ENCODE measurements at places on chromosomes 5 and 9.

- DNase-seq: no peak
Measured at GRCh38 chr9:91177081-91177480, 184.6 kb downstream of the AUH start.

DNA sequence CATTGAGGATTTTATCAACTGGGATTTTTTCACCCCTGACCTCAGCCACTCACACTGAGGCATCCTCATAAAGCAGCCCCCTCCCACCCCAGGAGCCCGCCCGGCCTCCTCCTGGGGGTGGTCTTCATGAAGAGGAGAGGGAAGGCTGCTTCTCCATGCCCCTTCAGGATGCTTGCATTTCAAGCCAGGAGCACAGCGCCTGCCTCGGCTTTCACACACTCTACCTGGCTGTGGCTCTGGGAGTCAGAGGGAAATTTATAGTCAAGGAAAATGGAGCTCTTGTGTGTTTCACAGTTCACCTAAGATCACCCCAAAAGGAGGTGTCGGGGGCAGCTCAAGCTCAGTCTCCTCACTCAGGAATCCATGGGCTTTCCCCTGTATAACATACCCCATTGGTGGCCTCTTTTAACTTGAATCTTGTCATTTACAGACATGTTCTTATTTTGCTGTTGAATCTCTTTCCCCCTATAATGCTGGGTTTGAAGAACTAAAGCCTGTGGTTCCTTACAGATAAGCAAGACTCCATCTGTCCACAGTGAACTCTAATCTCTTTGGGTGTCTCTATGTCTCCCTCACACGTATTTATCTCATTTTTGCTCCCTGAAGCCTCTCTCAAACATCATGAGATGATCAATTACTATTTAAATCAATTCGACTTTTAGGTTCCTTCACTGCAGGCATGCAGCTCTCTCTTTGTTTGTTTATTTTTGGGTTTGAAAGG is 22.6 kb upstream of the IQGAP2 start:
- DNase-seq: no peak

DNA sequence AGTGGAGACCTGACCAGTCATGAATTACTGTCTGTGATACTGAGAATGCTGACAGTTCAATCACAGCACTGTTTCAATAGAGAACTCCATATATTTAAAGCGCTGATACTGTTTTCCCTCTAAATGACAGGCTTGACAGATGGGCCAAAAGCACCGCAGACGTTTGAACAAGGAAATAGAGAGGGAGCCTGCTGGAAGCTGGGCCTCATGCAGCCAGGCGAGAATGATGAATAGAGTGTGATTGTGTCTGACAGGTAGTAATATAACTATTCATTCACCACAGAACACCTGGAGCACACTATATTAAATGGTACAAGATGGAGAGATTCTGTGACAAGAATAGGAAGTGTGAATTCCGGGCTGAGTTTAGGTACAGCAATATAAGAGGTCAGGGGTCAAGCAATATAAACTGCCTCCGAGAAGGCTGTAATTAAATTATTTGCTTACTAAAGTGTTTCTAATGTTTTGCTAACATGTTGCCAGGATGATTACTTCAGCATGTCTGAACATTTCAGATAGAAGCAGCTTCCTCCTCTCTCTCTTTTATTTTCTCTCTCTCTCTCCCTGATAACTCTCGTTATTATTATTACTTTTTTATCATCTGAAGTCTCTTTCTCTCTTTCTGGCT is 297.7 kb downstream of the CSNK1G3 start:
- DNase-seq: no peak

- DNase-seq: peak; percentile 40
Measured at GRCh38 chr5:142743592-142744441, 26.4 kb upstream of the ARHGAP26 start.

DNA sequence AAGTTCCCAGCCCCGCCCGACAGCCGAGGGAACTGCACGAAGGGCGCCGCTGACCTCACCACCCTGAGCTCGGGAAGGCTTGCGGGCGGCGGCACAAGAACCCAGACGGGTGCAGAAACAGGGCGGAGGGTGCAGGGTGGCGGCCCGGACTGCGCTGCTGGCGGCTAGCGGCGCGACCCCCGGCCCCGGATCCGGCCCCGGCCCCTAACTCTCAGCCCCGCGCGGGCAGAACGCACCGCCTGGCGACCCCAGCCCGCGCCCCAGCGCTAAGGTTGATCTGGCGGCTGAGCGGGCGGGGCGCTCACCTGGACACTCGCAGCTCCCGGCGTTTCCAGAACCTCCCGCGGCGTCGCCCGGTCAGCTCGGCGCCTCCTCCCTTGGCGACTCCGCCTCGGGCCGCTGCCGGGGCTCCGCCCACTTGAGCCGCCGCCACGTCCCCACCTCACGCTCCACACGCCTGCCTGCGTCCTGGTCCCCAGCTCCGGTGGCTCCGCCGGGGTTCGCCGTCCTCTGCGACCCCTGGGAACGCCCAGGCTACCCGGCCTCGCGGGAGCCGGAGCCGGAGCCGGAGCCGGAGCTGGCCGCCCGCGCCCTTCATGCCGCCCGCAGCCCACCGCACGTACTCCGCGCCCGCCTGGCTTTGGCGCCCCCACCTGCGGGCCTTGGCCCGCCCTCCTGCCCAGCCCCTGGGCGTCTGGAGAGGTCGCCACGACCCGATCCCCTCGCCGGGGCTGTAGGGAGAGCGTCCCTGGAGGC is at the start of gene P4HA2:
P4HA2 (minus strand) TSS at position 369 of the 756 bp plus-strand sequence. CDS start 9,227 bp downstream, outside the sequence.
- peak; percentile 71 for DNase-seq

GRCh38 chr9:14389657-14390056 is 75.7 kb upstream of the NFIB start:
- no peak for DNase-seq

DNA sequence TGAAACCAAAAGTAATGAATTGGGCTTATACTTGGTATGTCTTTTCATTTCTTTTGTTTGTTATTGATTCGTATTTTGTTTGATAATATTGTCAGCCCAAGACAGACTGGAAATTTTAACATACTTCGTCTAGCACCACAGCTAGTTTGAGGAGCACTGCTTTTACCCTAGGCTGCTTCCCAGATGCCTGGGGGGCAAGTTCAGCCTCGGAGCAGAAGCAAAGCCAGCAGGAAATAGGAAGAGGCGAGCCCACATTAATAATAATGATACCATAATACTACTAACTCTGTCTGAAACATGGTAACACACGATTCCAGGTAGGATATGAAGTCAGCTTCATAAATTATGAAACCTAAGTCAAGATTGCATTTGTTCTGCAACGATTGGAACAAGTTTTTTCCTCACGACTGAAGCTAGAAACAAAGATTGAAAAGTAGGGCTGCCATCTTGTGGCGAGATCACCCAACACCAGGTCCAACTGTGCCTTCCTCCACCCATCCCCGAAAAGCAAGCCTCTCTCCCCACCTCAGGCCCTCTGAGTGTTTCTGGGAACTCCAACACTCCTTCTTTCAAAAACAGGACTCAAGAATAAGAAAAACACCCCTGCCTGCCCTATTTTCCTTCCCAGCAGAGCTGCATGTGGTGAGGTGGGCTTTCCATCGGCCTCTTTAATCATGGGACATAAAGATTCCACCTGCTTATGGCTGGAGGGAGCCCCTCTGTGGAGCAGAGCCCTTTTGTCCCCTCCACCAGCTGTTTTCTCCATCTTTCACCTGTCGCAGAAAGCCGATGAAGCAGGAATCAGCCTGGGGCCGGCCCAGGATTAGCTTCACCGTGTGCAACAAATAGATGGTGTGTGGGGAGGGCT is 236.4 kb downstream of the CAAP1 start:
- DNase-seq: peak; percentile 17
